ENCODE measurements at places on chromosomes 7 and 10. TPM values are rescaled to one million over a fixed set of nuclear protein-coding genes. Genes with fewer than 3 reads are reported as not detected.

Gene MSMB
- 0.89 TPM for total RNA-seq

Gene FLNC
- total RNA-seq: 26.9 TPM

Gene CUX1
- total RNA-seq: 28.2 TPM

Gene PDE6C
- total RNA-seq: not detected

Gene PKD2L1
- not detected for total RNA-seq

Gene CHST15
- total RNA-seq: 15.7 TPM

DNA sequence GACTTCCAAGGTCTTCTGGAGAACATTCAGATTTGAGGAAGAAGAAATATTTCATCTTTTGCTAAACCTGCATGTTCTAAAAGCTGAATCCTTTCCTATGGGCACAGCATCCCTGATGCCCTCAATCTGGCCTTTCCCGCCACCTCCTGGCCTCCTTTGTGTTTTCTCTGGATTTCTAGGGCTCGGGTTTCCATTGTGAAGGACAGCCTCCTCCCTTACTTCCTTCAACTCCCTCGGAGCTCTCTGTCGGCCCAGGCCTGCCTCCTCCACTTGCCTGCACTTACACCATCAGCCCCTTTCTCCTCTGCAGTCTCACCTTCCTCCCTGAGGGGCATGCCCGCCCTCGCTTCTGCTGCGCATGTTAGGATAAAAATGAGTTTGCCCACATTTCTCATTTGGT is 75.4 kb downstream of the WIPF3 start:
- DNase-seq: peak; percentile 76

DNA sequence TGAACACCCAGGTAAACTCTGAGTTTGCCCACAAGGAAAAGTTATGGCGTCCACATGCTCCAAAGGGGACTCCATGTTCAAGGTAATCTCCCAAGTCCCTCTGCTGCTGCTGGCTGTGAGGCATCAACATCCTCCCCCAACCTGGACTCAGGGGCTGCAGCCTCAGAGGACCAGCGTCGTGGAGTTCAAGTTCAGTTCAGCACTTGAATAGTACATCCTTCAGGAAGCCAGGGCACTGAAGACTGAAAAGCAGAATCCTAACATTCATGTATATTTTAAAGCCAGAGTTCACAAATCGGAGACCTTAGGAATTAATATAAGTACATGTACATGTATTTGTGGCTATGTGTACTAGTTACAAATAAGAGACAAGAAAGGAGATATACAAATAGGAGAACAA is 90.4 kb downstream of the PTPRE start:
- DNase-seq: no peak

DNA sequence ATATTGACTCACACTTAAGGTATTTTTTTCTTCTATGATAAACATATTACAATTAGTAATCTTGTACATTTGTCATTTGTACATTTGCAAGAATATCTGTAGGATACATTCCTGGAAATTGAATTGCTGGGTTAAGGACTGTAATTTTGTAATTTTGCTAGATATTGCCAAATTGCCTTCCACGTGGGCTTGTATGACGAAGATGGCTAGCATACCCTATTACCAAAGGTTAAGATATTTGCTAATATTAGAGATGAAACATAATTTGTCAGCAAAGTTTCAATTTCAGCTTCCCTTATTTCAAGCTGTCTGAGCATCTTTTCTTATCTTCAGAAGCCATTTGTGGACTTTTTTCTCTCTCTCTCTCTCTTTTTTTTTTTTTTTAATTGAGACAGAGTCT is 1.0 kb upstream of the LYZL2 start:
- no peak for DNase-seq

GRCh38 chr7:37732253-37732652 is 48.7 kb downstream of the GPR141 start:
- peak; percentile 72 for DNase-seq

DNA sequence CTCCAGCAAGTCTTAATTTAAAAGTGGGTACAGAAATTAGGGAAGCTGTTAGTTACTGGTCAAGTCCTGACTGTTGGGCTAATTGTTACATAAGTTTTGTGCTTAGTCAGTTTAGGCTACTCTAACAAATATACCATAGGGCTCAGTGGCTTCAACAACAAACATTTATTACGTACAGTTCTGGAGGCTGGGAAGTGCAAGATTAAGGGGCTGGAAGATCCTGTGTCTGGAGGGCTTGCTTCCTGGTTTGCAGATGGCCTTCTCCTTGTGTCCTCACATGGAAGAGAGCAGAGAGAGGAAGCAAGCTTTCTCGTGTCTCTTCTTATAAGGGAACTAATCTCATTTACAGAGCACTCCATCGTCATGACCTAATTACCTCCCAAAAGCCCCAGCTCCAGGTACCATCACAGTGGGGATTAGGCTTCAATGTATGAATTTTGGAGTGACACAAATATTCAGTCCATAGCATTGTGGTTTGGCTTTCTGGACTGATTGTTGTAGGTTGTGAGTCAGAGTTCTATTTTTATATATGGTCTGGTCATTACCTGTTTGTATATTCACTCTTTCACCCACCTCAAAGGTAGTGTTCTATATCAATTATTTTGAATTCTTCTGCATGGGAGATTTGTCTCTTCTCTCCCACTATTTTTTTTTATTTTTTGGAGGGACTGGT is 17.1 kb downstream of the ST7 start:
- no peak for DNase-seq

DNA sequence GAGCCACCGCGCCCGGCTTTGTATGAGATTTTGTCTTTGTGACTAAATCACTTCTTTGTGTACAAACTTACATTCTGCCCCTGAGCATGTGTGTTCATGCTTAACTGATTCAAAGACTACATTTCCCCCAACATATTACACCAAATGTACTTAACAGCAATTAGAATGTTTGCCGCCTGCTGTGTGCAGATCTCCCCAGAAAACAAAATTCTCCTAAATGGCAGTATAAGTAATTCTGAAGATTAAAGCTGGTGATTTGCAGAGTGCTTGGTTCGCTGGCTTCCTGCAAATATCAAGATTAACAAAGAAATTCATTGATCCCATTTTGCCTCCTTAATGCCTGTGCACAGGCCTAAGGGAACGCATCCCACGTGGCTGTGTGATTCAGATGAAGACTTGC is 230.3 kb downstream of the GALNT17 start:
- no peak for DNase-seq

DNA sequence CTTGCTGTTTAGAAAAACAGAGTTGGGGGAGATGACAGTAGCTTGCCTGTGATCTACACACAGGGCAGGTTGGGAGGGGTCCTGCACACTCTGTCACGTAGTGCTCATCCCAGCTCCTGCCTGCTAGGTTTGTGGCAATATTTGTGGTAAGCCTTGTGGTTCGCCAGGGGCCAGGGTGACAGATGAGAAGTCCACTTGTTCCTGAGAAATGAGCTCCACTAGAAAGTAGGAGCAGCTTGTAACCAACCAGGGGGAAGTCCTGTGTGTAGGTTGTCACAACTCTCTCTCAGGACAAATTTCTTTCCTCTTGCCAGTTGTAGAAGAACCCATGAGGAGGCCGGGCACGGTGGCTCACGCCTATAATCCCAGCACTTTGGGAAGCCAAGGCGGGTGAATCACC is 147.0 kb downstream of the TCF7L2 start:
- no peak for DNase-seq

- DNase-seq: no peak
Measured at GRCh38 chr10:13703997-13704536, 117.3 kb downstream of the PRPF18 start.

DNA sequence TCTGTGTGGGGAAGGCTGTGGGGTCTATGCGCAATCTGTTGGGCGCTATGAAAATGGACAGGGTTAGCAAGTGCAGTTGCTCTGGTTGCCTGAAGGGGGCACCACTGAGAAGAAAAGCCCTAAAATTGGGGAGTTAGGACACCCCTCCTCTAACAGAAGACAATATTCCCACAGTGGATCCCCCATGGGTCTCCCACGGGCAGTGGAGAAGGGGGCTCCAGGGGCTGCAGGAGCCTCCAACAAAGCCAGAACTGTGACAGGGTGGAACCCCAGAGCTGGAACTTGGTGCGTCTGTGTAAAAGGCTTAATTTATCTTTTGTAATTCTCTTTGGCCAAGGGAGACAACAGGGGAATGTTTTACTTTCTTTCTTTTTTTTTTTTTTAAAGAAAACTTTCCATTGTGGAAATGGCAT is 12.5 kb upstream of the COL13A1 start:
- DNase-seq: no peak

- DNase-seq: no peak
Measured at GRCh38 chr10:50595785-50596184, 28.0 kb downstream of the SGMS1 start.

- DNase-seq: peak; percentile 70
Measured at GRCh38 chr7:4612939-4613841, 68.9 kb upstream of the FOXK1 start.

DNA sequence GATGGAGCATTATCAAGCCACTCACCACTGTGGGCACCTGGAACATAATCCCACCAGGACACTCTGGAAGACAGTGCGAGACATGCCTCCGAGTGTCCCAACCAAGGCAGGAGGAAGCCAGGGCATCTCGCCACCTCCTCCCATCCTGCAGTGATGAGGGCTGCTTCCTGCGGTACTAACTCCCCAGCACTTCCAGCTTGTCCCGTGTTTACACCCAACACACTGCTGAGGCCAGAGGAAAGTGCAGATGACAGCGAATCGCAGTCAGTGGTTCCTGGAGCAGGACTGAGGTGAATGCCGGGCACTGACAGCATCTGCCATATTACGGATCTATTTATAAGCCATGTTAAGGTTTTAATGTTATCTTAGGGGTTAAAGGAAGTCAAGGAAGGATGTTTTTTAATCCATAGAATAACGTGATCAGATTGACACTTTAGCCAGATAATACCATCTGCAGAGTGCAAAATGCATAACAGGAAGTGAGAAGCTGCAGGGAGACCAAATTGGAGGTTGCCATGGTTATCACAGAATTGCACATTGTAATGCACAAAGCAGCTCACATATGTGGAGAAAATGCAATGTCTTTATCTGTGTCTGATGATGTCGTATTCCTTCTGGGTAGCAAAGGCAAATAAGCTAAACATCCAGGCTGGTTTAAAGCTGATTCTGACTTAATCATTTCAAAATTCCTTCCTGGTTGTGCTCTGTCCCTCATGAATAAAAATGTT is 314.1 kb upstream of the C7orf33 start:
- no peak for DNase-seq

DNA sequence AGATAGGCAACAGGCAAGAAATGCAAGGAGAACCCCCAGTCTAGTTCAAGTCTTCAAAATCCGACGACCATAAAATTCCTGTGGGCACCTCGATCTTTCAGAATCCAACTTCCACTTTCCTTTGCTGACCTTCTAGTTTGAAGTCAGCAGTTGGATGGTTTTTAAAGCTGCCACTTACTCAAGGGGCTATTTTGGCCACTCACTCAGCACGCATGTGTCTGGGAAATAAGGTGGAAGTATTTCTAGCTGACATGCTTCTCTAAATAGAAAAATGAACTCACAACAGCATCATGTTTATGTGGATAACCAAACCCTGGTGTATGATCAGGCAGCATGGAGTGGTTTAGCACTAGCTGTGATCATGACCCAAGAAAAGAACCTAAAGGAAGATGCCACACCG is at the start of gene NRAP:
NRAP (minus strand) TSS at position 134 of the 400 bp plus-strand sequence. CDS start 159 bp downstream, outside the sequence.
- DNase-seq: no peak

- DNase-seq: no peak
Measured at GRCh38 chr10:10745291-10745690, 272.4 kb upstream of the CELF2 start.
